ENCODE measurements at places on chromosomes 1 and 21.

DNA sequence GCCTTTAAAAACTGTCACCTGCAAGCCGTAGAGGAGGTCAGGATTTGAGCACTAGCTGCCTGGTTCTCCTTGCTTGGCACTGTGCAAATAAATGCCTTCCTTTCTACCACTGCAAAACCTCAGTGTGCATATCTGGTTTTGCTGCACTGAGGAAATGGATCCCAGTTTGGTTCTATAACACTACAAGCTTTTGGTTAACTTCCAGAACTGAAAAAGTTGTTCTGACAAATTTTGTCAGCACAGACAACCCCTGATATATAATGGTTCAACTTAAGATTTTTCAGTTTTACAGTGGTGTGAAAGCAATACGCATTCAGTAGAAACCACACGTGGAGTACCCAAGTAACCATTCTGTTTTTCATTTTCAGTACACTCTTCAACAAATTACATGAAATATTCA lies 29.8 kb upstream of the GALNT2 start:
- H3K36me3 ChIP-seq = no peaks in the 10 kb centered on the region
- peaks cover 9% of the 10 kb centered on the region for H3K27me3 ChIP-seq
- no peak for DNase-seq

- H3K27ac ChIP-seq = peak overlapping the region; percentile 78
- no peak overlapping the region for H3K4me3 ChIP-seq
- peaks cover 12% of the 10 kb centered on the region for H3K4me1 ChIP-seq
- no peak for DNase-seq
- peaks cover 18% of the 10 kb centered on the region for H3K36me3 ChIP-seq
Observed at GRCh38 chr21:29305068-29305467, 6.3 kb downstream of the BACH1 start.

DNA sequence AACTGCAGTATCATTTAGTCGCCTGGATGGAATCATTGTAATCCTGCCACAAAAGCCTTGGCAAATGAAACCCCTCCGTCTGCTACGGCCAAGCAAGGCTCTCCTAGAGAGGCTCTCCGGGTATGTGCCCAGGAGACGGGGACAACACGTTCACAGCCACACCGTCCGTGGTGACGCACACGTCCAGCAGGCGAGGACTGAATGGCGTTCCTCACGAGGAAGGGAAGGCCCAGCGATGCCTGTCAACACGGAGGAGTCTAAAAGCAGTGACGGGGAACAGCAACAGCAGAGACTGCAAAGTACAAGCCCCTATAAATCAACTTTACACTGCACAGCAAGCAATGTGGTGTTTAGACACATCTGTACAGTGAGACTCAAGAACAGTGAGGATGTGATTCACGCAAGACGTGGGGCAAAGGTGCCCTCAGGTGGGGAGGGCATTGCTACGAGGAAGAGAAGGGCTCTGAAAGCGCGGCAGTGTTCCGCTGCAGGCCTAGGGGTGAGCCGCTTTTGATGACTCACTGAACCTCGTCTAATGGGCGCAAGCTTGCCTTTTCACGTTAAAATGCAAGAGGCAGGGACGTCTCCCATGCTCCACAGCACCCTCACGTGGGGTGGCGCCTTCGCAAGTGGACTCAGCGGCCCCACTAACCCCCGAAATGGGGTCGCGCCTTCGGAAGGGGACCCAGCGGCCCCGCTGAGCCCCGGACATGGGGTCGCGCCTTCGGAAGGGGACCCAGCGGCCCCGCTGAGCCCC lies 6.8 kb downstream of the WRAP73 start:
- no peaks in the 10 kb centered on the region for H3K27me3 ChIP-seq
- no peak overlapping the region for H3K27ac ChIP-seq
- H3K36me3 ChIP-seq = peaks cover 50% of the 10 kb centered on the region
- no peak overlapping the region for H3K4me3 ChIP-seq
- DNase-seq = no peak

DNA sequence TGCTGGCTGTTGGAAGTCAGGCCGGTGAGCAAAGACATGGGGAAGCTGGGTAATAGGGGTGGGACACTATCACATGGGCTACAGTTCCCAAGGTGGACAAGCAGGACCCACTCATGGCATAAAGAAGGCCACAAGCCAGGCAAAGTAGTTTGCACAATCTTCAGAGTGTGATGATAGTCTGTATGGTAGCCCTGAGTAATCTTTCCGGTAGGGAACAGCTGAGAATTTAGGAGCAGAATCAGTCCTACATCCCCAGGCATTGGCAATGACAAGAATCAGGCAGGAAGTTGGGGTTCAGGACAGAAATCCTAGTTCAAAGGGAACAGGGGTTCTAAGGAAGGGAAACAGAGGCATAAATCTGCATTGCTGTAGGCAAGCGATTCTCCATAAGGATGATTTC lies 23.9 kb upstream of the SPATA6 start:
- H3K36me3 ChIP-seq = no peaks in the 10 kb centered on the region
- no peak overlapping the region for H3K27ac ChIP-seq

DNA sequence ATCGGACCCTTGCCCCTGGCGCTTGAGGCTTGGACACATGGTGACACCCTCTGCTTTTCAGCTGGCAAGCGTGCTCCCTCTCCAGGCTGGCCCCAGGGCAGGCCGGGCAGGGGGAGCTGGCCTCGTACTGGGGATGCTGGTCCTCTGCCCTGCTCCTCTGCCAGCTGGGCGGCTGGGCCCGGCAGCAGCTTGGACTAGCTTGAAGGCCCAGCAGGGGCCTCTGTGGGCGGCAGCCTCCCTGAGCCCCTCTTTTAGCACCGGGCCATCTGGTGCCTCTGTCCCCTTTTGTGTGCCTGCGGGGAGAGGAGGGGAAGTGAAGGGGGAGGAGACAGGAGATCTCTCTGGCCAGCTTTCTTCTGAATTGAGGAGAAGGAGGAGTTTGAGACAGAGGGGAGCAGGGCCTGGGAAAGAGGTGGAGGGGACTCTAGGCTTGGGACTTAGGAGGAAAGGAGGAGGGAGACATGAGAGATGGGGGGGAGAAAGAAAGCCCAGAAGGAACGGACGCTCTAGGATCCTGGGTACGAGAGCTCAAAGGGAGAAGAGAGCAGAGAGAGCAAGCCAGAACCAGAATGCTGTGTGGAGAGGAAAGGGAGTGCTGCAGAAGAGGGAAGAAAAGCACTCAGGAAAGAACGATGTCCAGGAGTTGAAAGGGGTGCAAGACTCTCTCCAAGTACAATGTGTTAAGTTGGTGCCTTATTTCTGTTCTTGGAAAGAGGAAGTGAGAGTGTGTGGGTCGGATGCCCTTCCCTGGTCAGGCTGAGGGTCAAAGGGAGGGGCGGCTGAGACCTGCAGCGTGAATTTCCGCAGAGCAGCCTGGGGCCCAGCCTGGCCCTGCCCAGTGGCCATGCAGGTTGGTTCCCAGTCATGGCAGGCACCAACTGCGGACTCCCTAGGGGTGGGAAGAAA lies 40.3 kb downstream of the IER5 start:
- H3K4me1 ChIP-seq = peaks cover 58% of the 10 kb centered on the region
- H3K27me3 ChIP-seq = no peaks in the 10 kb centered on the region
- no peaks in the 10 kb centered on the region for H3K36me3 ChIP-seq

DNA sequence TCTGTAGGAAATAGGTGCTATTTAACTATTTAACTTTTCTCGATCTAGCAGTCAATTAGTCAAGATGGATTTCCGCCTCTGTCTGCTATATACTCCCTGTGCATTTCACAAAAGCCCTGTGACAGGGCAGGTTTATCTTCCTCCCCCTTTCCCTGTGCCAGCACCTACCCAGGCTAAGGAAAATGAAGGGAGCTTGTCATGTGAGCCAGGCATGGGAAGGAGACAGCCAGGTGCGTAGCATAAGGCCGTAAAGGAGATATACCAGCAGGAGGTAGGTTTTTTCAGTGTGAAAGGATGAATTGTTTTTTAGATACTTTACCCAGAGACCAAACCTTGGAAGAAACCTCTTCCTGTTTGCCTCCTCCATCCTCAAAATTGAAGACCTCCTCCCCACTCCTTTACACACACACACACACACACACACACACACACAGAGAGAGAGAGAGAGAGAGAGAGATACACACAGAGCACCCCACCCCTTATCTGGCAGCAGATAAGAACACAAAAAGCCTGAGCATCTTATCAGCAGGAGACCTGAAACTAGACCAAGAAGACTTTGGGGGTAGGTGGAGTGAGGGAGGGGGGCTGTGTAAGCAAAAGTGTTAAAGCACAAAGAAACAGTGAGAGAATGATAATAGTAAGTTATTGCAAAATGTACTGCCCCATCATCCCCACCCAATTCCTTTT lies 12.0 kb upstream of the TARBP1 start:
- DNase-seq = peak; percentile 57
- H3K36me3 ChIP-seq = no peaks in the 10 kb centered on the region
- no peak overlapping the region for H3K27ac ChIP-seq
- H3K4me1 ChIP-seq = peaks cover 33% of the 10 kb centered on the region
- no peak overlapping the region for H3K4me3 ChIP-seq
- H3K27me3 ChIP-seq = no peaks in the 10 kb centered on the region

DNA sequence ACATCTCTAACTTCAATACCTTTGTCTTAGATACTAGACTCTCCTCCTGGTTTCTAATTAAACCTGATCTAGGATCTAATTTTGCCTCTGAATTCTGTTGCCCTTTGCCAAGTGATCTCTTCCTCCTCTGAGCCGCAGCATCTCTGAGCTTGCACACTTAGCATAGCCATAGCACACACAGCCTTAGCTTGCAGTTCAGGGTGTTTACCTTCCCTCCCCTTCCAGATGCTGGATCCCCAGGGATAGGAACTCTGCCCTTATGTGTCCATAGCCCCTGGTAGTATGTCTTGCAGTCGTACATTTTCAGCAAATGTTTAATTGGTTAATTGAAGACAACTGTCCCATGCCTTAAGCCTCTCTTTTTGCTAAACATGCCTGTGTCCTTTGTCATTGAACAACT lies 30.3 kb downstream of the SELL start:
- H3K36me3 ChIP-seq = no peaks in the 10 kb centered on the region
- H3K27ac ChIP-seq = no peak overlapping the region
- no peaks in the 10 kb centered on the region for H3K27me3 ChIP-seq
- H3K4me1 ChIP-seq = no peaks in the 10 kb centered on the region

DNA sequence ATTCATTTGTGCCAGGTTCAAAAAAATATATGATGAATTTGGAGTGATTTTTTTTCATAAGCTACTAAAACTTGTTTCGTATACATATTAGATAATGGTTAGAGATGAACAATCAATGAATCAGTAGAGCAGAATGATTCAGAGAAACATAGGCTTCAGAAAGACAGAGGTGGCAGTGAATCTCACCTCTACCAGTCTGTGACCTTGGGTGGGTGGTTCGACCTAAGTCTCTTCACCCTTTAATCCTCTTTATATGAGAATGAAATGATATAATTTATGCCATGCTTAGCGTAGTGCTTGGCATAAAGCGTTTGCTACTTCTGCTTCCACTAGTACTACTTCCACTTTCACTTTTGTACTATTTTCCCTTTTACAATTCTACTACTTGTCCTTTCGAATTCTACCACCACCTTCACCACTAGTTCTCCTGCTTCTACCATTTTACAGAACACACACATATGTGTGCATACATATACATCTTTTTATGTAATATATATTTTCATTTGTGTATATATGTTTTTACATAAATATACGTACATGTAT lies 45.1 kb downstream of the FYB2 start:
- H3K36me3 ChIP-seq = no peaks in the 10 kb centered on the region
- H3K27me3 ChIP-seq = no peaks in the 10 kb centered on the region
- no peak for DNase-seq
- no peak overlapping the region for H3K4me3 ChIP-seq
- H3K27ac ChIP-seq = no peak overlapping the region

DNA sequence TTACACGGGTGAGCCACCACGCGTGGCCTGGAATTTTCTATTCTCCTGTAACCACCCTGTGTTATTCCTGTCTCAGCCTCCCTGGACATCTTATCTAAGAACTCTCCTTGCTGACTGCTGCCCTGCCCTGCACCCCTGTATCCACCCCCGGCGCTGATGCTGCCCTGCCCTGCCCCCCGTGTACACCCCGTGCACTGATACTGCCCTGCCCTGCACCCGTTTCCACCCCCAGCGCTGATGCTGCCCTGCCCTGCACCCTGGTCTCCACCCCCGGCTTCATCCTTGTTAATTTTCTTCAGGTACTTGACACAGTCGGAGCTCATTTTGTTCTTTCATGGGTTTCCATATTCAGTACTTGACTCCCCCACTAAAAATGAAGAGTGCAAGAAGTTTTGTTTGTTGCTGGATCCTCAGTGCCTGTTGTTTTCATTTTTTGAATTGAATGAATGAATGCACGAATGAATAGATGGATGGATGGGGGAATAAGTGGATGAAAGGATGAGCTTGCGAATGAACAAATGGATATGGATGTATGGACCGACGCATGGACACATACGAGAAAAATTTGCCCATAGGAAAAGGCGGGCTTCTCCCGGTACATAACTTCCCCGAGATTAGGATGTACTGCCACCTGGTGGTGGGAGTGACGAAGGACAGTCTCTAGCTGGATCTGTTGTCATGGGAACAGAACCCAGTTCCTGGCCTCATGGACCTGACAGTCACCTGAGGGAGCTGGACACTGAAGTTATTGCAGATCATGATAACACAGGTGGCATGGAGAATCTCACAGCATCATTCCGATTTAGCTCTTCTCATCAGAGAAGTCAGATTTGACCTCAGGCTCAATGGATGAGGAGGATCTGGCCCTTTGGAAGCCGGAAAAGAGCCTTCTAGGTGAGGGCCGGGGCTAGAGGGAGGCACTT lies 14.9 kb downstream of the AADACL4 start:
- no peak overlapping the region for H3K4me3 ChIP-seq
- peaks cover 18% of the 10 kb centered on the region for H3K4me1 ChIP-seq
- no peaks in the 10 kb centered on the region for H3K27me3 ChIP-seq
- no peak overlapping the region for H3K27ac ChIP-seq

DNA sequence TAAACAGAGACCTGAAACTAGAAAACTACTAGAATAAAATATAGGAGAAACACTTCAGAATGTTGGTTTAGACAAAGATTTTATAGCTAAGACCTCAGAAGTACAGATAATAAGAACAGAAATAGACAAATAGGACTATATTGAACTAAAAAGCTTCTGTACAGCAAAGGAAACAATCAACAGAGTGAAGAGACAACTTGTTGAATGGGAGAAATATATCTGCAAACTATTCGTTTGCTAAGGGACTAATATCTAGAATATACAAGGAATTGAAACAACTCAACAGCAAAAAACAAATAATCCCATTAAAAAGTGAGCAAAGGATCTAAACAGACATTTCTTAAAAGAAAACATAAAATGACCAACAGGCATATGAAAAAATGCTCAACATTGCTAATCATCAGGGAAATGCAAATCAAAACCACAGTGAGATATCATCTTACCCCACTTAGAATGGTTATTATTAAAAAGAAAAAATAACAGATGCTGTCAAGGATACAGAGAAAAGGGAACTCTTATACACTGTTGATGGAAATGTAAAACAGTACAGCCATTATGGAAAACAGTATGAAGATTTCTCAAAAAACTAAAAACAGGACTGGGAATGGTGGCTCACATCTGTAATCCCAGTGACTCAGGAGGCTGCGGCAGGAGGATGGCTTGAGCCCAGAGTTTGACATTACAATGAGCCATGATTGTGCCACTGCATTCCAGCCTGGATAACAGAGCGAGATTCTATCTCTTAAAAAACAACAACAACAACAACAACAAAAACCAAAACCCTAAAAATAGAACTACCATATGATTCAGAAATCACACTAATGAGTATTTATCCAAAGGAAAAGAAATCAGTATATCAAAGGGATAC lies 37.3 kb upstream of the ZSWIM5 start:
- H3K4me3 ChIP-seq = no peak overlapping the region
- H3K27me3 ChIP-seq = peaks cover 3% of the 10 kb centered on the region
- no peaks in the 10 kb centered on the region for H3K36me3 ChIP-seq
- no peaks in the 10 kb centered on the region for H3K4me1 ChIP-seq

All from K562 (cell line).